ENCODE measurements at places on chromosomes 13 and 19.
A peak's percentile ranks its signal among the peaks of the same experiment; 100 is the strongest.

DNA sequence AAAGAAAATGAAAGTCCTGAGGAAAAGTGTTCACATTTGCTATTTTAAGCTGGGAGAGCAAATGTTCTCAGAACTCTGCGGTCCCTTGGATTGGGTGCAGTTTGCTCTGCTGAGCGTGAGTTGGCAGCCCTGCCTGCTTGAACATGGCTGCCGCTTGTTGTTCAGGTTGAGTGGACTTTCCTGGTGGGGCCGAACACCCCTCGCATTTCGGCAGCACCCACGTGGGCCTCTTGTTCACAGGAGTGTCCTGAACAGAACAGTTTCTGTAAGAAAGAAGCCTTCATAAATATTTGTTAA is 10.8 kb upstream of the RNF113B start:
- DNase-seq = no peak

GRCh38 chr19:51125421-51126075 is 842 bp downstream of the SIGLEC9 start:
- DNase-seq = no peak

DNA sequence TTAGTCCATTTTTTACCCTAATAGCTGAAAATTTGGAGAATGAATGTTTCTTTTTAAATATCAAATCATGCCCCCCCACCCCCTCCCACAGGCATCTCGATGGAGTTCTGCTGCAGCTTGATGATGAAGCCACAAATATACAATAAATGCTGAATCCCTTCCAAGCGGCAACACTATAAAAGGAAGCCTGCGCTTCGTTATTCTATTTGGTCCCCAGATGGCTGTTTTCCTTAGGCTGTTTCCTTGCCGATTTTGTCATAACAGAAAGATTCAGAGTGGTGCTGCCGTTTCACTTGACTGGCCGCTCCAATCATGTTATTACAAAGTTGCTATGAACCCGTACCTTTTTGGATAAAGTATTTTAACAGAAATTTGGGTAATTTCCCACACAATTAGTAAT is 79.5 kb downstream of the MYO16 start:
- DNase-seq = no peak

DNA sequence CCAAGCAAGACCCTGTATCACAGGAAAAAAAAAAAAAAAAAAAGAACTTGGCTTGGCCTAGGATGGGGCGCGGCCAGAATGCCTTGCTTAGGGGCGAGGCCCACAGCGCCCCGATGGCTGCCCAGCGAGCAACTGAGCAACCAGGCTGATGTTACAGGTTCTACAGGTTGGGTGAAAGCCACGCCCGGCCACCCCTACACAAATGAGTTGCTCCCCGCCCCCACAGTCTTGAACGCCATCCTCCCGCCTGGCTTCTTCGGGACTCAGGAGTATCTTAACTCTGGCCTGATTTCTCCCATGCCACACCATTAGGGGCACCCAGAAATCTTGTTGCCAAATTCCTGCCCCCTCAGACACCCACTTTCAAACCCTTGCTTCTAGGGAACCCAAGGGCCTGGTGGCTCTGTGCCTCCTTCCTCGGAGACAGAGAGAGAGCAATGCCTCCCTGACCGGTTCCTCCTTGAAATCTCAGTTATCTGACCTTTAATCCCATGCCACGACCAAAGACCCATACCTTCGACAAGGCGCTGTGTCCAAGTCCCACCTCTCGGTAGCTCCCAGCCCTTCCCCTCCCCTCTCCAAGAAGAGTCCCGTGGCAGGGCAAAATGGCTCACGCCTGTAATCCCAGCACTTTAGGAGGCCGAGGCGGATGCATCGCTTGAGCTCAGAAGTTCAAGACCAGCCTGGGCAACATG is 1.1 kb upstream of the CBLC start:
- no peak for DNase-seq

- no peak for DNase-seq
Measured at GRCh38 chr13:113835461-113836270, 28.2 kb downstream of the GAS6 start.

DNA sequence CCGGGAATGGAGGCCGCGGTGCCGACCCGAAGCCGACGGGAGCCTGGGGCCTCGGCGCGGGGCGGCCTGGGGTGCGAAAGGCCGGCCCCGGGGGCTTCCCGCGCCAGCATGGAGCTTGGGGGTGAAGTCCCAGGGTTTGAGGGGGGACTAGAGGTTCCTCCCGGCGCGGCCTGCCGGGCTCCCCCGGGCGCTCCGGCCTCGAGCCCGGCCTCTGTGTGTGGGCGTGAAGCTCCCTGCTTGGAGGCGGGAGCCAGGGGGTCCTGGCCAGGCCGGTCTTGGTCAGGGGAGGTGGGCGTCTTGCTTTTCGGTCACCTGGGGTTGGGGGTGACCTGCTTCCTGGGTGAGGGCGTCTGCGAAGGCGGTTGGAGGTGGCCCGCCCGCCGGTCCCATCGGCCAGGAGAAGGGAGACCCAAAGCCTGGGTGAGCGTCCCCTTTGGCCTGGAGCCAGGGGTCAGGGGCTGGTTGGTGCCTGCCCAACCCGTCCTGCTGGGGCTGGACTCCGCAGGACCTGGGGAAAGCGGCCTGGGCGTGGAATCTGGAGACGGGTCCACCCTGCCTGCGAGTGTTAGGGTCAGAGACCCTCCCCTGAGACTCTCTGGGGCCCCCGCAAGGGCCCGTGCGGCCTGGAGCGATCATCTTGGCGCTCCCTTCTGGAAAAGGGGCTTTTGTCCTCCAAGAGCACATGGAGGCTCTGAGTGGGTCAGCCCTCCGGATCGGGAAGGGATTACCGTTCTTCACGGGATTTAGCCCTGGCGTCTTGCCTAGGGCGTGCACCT is 535 bp downstream of the BSG start:
- no peak for DNase-seq

DNA sequence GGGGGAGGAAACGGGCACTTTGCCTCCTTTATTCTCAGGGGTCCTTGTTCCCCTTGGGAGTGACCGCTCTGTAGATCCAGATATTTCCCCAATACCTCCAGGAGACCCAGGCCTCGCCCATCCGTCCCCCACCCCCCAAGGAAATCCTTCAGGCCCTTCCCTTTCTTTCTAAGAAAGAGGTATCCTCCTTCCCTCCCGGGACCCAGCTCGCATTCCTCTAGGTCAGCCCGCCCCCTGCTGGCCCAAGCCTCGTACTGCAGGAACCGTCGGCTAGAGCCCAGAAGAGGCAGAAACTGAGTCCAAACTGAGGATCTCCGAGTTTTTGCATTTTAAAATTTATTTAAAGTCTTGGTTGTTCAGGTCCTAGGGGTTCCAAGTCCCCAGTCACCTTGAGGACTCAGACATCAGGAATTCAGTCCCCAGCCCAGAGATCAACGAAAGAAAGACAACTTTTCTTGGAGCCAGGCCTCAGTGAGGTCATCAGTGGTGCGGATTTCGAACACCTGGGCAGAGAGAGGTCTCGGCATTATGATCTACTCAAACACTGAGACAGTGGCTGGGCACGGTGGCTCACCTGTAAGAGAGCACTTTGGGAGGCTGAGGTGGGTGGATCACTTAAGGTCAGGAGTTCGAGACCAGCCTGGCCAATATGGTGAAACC is 7.5 kb upstream of the LRFN1 start:
- peak; percentile 24 for DNase-seq

- no peak for DNase-seq
Measured at GRCh38 chr13:59374691-59375090, 789.0 kb downstream of the DIAPH3 start.

DNA sequence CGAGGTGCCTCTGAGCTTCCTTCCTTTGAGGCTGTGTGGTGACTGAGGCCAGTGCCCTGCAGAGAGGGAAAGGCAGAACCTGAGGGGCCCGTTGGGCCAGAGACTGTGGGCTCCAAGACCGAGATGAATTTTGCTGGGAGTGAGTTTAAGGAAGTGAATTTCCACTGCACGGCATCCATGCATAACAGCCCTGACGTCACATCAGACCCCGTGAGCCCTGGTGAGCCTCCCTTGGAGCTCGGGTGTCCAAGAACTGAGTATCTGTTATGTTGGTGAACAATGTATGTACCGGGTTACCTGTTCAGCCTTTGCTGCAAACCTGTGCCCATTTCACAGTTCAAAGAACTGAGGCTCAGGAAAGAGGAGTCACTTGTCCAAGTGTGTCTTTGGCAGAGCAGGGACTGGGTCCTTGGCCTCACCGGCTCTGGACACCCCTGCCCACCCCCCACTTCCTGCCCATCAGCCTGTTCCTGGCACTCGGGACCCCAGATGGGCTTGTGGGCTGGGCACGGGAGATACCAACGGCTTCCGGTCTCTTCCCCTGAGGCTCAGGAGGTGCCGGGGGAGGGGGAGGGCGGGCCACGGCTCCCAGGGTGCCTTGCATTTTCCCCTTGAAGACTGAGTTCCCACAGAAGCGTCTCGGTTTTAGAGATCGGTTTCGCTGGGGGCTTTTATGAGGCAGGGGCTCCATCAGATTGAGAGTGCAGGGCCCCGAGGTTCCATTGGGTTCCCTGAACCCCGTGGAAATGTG is 33.7 kb downstream of the NFILZ start:
- DNase-seq = no peak

DNA sequence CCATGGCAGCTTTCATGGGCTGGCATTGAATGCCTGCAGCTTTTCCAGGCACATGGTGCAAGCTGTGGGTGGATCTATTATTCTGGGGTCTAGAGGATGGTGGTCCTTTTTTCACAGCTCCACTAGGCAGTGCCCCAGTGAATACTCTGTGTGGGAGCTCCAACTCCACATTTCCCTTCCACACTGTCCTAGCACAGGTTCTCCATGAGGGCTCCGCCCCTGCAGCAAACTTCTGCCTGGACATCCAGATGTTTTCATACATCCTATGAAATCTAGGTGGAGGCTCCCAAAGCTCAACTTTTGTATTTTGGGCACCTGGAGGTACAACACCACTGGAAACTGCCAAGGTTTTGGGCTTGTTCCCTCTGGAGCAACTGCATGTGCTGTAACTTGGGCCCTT is 450.6 kb downstream of the LMO7 start:
- DNase-seq = no peak

DNA sequence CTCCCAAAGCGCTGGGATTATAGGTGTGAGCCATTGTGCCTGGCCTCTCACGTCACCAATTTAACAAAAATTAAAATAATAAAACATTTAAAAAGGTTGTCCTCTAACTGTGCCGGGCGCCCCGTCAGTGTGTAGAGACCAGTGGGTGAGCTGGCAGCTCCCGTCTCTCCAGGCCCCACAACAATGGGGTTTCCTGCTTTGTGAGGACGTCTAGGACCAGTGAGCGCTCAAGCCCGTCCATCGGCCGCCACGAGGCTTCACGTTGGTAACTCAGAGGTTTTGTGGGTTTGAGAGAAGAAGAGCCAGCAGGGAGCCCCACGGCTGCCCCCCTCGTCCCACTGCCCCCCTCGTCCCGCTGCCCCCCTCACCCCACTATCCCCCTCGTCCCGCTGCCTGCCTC is 4.7 kb downstream of the LSM7 start:
- DNase-seq = no peak

- no peak for DNase-seq
Measured at GRCh38 chr19:43638214-43638994, 1.2 kb downstream of the CADM4 start.

- no peak for DNase-seq
Measured at GRCh38 chr19:38395381-38396114, 7.1 kb downstream of the SPRED3 start.

Measured in NCI-H774 (cell line).